Fibroblast of skin of left biceps (primary cell): ENCODE measurements at places on chromosomes 11 and 22.

DNA sequence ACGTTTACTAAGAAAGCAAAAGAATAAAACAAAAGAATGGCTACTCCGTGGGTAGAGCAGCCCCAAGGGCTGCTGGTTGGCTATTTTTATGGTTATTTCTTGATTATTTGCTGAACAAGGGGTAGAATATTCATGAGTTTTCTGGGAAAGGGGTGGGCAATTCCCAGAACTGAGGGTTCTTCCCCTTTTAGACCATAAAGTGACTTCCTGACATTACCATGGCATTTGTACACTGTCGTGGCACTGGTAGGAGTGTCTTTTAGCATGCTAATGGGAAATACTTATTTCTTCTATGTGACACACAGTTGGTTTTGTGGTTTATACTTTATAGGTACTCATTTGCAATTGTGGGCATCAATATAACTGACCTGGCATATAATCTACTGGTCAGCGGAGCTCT lies 56.3 kb downstream of the SLN start:
- DNase-seq: no peak

GRCh38 chr11:1932105-1932480 lies 12.6 kb downstream of the TNNT3 start:
- DNase-seq: no peak

DNA sequence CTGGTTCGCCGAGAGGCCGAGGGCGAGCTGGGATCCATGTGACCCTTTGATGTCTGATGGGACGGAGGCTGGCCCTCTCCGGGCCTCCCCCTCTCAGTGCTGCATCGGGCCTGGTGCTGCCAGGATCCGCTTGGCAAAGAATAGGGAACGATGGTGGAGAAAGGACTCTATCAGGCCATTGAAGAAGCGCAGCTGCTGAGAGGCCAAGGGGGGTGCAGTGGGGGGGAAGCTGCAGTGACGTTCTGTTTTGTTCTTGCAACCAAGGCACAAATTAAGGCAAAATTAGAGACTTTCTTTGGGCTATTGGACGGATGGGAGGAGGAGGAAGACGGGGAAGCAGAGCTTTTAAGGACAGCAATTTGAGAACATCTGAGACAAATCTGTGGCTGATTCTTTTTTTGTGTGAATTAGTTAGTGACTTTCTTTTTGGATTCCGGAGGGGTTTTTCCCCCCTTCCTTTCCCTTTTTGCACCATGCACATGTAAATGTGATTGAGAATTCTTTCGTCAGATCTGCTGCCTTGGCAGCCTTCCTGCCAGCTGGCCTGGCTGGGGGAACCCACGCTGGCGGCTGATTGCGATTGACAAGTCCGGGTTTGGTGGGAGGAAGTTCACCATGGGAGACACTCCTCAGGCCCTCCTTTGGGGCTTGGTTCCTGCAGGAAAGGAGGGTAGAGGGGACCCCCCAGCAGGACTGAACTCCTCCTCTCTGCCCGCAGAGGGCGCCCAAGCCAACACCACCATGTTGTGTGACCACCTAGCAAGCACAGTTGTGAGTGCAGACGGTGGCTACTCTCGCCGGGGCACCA lies 214.6 kb downstream of the NTM start:
- no peak for DNase-seq

DNA sequence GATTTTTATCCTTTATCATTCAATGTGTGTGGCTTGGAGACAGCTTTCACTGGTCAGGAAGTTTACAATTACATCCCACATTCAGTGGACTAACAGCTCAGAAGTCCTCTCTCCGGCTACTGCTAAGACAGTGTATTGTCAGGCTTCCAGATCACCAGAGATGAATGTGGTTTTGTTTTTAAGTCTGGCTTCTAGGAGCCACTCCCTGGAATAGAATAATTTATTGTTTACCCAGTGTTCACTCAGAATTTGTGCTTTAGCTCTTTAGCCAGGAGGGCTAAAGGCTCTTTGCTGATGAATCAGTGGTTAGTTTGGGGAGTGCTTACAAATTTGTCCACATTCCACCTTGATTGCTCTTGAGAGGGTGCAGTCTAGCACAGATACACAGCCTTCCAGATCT lies 26.5 kb downstream of the TRIM77 start:
- DNase-seq: no peak

- DNase-seq: no peak
These were observed 143.3 kb upstream of the GRK3 start for GRCh38 chr22:25420925-25421904.

DNA sequence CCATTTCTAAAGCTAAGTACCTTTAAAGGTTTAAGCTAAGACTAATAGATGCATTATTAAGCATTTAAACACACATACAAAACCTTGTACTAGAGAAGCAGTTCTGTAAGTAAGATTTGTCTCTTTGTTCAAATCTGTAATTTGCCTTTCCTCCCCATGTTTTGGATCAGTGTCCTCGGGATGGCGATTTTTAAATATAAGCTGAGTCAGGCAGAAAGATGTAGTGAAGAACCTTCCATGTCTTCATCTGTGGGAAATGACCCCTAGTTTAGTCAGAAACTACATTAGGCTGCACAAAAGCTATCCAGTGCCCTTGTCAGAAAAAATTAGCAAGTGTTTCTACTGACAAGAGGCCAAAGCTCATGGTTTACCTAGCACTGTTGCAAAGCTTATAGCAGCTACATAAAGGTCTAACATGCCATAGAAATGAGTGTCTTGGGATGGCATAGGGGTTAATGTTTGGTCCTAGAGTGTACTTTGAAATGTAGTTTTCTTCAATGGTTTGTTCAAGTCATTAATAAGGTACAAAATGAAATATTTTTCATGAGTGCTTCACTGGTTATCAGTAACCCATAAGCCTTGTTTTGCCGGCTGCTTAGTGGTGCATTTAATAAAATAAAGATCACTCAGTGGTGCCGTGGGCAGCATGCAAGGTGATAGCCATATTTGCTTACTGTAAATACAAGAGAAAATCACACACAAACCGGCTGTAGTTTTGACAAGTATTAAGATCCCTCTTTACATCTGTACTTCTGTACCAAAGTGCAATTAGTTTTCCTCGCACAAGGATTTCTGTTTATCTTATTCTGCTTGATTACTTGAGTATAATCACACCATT lies 139.8 kb downstream of the ELP4 start:
- DNase-seq: no peak

- no peak for DNase-seq
These were observed 50.7 kb downstream of the C11orf91 start for GRCh38 chr11:33649944-33650343.

DNA sequence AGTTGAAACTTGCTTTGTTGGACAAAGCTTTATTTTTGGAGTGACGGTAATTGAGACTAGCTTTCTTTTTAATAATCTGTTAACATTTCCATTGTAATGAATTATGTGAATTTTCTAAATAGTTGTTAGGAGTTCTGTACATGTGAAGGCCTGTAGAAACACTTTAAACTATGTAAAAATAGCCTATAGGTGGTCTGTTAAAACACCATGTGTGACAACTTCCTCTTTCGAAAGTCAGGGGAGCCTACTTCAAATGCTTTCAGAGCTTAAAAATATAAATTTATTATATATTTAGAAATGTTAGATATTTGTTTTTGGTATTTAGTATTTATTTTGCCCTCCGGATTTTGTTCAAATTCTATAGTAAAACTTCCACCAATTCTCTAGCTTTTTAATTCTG lies 28.7 kb downstream of the DDIAS start:
- DNase-seq: no peak

GRCh38 chr11:75536786-75537641 lies 11.3 kb upstream of the GDPD5 start:
- no peak for DNase-seq

GRCh38 chr22:24146791-24147353 lies 34.4 kb upstream of the SUSD2 start:
- peak; percentile 70 for DNase-seq

- no peak for DNase-seq
These were observed 61.6 kb upstream of the PPARA start for GRCh38 chr22:46088541-46089311.

- DNase-seq: no peak
These were observed 64.6 kb downstream of the ARFGAP3 start for GRCh38 chr22:42792453-42792908.

DNA sequence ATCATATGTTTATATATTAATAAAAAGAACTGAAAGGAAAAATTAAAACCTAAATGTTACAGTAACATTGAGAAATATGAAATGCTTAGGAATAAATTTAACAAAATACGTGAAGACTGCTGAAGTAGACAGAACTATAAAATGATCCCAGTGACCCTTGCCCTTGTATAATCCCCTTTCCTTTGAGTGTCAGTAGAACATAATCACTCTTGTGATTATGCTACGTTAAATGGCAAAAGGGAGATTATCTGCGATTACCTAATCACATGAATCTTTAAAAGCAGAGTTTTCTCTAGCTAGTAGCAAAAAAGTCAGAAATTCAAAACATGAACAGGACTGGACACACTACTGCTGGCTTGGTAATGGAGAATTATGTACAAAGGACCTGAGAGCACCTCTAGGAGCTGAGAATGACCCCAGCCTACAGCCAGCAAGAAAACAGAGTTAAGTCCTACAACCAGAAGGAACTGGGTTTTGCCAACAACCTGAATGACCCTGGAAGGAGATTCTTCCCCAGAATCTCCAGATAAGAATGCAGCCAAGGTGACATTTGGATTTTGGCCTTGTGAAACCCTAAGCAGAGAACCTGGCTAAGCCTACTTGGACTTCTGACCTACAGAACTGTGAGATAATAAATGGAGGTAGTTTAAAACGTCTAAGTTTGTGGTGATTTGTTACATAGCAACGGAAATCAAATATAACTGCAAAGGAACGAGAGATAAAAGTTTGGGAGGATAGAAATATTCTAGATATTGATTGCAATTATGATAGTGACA lies 157.2 kb downstream of the ATG16L2 start:
- no peak for DNase-seq

- no peak for DNase-seq
These were observed 2.5 kb downstream of the TSSC4 start for GRCh38 chr11:2402890-2403645.
